Amniotic epithelial cell (primary cell): ENCODE measurements at places on chromosomes 7 and 10.

DNA sequence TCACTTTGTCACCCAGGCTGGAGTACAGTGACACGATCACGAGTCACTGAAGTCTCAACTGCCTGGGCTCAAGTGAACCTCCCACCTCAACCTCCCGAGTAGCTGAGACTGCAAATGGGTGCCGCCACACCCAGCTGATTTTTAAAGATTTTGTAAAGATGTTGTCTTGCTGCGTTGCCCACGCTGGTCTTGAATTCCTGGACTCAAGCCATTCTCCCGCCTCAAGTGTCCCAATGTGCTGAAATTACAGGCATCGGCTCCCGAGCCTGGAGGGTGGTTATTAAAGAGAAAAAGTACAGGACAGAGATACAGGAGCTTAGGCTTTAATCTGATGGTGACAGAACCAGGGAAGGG is 55.1 kb downstream of the KCTD7 start:
- DNase-seq, result no peak

DNA sequence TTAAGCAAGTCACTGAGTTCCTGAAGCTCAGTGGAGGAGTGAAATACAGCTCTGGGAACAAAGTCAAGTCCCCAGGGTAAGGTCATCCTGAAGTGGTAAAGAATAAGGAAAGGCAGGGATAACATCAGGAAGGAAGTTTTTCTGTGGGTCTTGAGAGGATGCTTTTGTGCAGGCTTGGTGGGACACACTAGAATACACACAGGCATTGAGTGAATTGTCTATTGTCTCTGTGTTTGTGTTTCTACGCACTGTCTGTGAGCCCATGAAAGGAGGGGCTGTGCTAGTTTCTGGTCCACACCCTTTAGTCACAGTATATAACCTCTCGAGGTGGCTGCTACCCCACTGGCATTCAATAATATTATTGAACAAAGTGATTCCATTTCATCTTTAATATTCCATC is 95.8 kb upstream of the ABCB5 start:
- no peak for DNase-seq

- DNase-seq, result peak; percentile 42
These were observed 494.0 kb downstream of the TNS3 start for GRCh38 chr7:47087866-47088265.

DNA sequence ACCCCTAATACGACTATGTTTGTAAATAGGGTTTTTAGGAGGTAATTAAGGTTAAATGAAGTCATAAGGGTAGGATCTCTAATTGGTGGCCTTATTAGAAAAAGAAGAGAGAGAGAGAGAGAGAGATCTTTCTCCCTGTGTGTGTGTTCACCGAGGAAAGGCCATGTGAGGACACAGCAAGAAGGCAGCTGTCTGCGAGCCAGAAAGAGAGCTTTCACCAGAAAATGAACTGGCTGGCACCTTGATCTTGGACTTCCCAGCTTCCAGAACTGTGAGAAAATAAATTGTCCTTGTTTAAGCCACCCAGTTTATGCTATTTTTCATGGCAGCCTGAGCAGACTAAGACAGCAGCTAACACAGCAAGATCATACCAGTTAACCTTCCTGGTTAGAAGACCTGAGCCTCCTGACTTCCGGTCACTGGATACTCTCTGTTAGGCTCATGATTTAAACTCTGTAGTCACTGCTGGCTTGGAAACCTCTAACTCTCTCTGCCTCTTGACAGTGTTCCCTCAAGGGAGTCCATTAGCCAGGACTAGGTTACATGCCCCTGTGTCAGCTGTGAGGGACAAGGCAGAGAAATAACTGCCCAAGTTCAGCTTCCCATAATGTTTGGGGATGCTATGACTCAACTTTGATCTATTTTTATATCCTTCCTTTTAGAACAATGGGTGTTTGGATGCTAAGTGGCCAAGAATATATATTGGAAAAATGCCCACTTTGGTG is 102.3 kb downstream of the DYNC1I1 start:
- no peak for DNase-seq

DNA sequence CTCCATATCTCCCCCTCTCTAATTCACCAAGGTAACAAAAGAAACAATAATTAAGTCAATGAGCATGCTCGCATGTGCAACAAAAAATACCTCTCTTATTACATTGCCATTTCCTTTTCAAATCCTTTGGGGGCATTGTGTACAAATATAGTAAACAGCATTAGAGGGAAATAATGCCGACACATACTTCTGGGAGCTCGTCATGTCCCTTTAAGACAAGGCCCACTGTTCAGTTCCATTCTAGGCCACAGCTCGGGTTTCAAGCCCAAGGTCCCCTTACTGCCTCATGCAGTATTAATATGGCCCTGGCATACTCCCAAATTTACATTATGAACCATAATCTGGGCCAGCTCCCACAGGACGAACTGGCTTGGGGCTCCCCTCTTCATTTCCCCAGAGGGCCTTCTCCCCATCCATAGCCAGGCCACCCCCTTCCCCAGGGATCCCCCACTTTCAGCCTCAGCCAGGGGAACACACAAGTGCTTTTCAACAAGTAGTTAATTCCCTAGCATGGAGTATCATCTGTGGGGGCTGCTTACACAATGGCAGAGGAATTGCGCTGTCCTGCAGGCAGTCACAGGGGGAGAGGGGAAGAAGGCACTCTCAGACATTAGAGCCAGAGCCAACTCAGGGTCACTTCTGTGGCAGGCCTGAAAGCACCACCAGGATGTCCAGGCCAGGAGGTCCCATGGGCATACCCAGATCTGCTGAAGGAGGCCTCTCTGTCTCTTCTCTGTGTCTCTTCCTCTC is 110.6 kb downstream of the KCNMA1 start:
- no peak for DNase-seq

GRCh38 chr7:98836811-98837629 is 32.8 kb downstream of the TMEM130 start:
- DNase-seq, result peak; percentile 21

DNA sequence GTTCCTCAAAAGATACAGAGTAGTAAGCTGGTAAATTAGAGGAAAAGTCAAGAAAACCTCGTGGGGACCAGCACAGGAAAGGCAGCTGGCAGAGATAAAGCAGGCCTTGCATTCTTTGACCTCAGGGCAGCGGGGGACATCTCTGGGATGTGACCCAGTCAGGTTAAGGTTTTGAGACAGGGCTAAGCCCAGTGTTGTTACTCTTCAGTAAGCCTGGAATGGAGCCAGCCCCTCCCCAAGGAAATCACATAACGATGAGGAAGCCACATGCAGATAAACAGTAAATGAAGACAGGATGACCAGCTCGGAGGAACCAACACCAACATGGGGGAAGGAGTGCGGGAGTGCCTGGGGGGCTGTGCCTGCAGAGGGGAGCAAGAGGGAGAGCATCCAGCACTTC is 99.6 kb downstream of the JAZF1 start:
- peak; percentile 41 for DNase-seq

GRCh38 chr7:81846398-81846797 is 76.6 kb upstream of the HGF start:
- DNase-seq, result peak; percentile 90

DNA sequence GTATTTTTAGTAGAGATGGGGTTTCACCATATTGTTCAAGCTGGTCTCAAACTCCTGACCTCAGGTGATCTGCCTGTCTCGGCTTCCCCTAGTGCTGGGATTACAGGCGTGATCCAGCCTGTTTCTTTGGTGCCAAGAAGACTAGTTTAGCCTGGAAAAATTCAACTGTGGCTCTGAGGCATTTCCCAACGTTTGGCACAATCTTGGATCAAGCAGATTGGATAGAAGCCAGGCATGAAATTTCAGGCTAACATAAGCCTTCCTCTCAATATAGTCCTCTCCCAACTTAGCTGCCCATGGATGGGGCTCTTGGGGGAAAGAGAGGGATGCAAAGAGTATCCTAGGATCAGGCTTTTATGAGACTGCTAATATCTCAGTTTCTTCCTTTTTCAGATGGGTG is 53.8 kb downstream of the APBB1IP start:
- DNase-seq, result no peak

GRCh38 chr10:132593389-132593788 is 55.8 kb downstream of the INPP5A start:
- no peak for DNase-seq

DNA sequence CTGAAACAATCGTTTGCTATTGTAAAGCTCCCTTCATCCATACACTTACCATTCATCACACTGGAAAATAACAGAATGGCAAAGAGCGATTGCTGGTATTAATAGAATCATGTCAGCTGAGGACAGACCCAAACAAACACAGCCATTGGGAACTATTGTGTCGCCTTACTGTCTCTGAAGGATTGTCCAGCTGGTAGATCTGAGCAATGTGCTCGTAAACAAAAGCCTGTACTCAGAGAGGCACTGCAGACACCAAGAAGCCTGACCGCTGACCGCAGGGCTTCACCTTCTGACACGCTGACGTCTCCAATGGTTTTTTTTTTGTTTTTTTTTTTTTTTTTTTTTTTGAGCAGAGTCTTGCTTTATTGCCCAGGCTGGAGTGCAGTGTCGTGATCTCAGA is 151.0 kb upstream of the FRMD4A start:
- DNase-seq, result no peak

DNA sequence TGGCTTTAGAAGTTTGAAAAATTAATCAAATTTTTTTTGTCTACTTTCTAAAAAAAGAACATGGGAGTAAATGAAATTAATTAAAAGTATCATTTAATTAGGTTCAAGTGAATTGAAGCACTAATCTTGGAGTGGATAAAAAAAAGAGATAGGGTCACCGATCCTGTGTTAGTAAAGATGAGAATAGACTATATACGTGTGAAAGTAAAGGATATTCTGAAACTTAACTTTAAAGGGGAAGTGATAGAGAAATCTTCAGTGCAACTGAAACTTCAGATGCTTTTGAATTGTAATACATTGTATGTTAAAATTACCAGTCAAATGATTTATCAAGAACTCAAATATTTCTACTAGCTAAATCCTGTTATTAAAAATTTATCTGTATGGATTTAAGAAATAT is 4.8 kb downstream of the NHLRC2 start:
- DNase-seq, result no peak

- no peak for DNase-seq
These were observed 19.5 kb upstream of the PDE1C start for GRCh38 chr7:32089678-32090077.

DNA sequence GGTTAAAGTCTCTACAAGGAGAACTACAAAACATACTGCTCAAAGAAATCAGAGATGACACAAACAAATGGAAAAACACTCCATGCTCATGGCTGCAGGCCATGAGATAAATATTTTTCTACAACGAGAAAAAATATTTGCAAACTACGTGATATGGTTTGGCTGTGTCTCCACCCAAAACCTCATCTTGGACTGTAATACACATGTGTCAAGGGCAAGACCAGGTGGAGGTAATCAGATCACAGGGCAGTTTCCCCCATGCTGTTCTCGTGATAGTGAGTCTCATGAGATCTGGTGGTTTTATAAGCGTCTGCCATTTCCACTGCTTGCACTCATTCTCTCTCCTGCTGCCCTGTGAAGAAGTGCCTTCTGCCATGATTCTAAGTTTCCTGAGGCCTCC is 57.8 kb downstream of the COA1 start:
- no peak for DNase-seq

DNA sequence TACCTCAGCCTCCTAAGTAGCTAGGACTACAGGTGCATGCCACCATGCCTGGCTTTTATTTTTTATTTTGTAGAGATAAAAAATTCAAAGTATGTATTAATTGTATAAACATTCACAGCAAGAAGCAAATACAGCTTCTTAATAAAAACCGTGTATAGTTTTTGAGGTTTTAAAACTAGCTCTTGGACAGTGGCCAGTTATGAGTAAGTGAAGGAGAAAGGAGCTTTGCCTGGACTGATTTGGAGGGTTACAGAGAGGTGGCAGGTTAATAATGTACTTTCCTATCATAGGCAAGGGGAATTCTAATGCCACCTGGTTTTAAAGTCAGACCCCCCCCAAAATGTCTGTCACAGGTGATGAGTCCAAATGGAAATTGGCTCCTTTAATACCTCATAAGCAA is 43.4 kb downstream of the ZNRF2 start:
- DNase-seq, result peak; percentile 24

DNA sequence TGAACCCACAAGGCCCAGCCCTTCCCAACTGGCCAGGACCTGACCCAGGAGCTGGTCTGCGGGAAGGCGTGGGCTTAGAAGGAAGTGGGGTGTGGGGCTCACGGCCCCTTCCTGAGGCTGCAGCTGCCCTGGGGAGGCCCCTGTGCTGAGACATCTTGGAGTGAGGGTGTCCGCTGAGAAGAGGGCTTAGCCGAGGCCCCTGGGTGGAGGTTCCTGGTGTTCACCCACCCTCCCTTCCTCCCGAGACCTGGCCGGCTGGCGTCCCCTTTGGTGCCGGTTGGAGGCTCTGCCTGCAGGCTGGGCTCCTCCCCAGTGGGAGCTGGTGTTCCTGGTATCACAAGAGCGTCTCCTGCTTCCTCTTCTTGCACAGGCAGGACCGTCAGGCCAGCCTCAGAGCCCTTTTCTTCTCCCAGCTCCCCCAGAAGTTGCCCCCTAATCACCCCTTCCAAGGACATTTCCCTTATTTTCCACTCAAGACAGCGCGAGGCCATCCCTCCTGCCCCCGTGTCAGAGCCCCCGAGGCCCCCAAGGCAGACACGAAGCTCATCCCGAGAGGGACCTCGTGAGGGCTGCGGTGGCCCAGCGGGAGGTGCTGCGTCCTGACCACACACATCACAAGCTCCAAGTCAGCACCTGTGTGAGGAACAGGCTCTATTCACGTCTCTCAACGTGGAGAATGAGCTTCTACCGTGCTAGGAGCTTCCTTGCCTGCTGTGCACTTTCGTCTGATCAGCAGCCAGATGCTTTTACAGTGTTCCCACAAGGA is 25.1 kb upstream of the FAM20C start:
- DNase-seq, result no peak

GRCh38 chr7:39686261-39686924 is 63.0 kb downstream of the RALA start:
- DNase-seq, result peak; percentile 46

DNA sequence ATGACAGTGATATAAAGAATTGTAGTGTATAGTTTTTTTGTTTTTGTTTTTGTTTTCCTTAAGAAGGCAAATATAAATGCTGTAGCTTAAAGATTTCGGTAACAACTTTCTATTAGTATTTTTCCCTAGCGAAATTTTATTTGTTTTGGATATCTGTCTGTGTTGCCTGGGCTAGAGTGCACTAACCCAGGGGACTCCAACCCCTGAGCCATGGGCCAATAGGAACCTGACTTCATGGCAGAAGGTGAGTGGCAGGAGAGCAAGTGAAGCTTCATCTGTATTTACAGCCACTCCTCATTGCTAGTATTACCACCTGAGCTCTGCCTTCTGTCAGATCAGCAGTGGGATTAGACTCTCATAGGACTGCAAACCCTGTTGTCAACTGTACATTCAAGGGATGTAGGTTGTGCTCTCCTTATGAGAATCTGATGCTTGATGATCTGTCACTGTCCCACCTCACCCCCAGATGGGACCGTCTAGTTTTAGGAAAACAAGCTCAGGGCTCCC is 65.4 kb upstream of the CCAR1 start:
- no peak for DNase-seq
